ENCODE measurements at places on chromosomes 3 and 15.

GRCh38 chr3:17181413-17181907 is 296.7 kb downstream of the PLCL2 start:
- DNase-seq = no peak

GRCh38 chr15:98737159-98737558 is 88.8 kb downstream of the IGF1R start:
- DNase-seq = no peak

GRCh38 chr15:68807249-68807648 is 13.4 kb downstream of the ANP32A start:
- no peak for DNase-seq

DNA sequence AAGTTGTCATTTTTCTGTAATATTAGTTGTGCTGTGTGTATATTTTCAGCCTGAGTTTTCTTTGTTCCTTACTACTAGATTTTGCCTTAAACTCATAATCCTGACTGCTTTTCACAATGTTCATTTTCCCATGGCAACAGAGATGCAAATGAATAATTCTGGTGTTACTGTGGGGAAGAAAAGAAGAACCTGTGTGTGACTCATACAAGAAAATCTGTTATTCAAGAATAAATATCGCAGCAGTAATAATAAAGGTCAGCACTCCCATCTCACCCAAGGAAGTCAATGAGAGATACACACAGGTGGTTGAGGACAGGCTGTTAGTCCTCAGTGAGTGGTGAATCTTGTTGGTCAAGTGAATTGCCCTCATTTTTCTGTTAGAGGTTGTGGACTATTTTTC is 656.6 kb upstream of the NAALADL2 start:
- DNase-seq = no peak

- DNase-seq = peak; percentile 67
Observed at GRCh38 chr15:74725225-74725774, at the start of gene CYP1A1. Gene CYP1A1 (minus strand): TSS chr15:74725528. CDS start chr15:74723097, 2,431 bp downstream.

DNA sequence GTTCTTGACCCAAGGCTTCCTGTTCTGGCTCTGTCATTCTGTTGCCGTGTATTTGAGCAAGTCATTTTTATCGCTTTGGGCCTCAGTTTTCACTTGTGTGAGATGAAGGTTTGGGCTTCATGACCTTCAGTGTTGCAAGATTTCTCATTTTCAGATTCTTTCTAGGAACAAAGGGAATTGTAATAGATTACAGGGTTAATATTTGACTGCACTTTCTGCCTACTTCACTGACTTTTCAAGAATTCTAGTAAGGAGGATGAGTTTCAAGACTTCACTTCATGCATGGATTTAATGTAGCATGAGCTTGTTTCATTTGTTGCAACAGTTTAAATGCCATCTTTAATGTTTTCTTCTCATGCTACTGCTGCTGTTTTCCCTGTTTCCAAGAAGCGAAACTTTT is 226.5 kb downstream of the NLGN1 start:
- DNase-seq = no peak

- no peak for DNase-seq
Observed at GRCh38 chr3:160649596-160649995, 27.4 kb upstream of the ARL14 start.

DNA sequence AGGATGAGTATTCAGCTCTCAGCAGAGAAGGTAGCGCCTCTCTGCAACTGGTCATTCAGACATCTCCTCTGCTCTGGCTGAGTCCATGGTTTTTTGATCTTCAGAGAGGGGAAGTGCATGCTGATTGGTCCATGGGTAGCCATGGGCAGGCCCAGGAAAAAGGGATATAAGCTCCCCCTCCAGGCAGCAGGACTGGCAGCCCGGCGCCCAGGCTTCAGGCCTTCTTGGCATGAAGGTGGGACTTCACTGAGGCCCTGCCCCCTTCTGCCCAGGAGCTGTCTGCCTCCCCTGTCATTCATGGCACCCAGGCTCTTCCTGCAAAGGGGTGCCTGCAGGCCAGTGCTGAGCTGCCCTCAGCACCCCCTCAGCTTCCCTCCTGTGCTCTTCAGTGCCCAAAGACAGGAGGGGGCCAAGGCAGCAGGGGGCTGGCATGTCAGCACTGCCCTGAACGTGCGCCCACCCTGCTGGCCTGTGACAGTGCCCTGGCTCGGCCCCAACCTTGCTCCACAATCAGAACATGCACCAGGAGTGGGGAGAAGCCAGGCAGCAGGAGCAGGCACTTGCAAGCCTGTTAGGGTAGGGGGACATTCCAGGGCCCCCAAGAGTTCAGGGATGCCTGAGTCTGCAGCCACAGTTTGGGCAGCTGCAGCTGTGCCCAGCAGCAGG is 13.8 kb upstream of the NR1I2 start:
- no peak for DNase-seq

- DNase-seq = no peak
Observed at GRCh38 chr3:114691871-114692270, 398.0 kb downstream of the TIGIT start.

- DNase-seq = no peak
Observed at GRCh38 chr15:80572337-80572736, 122.8 kb upstream of the ABHD17C start.

DNA sequence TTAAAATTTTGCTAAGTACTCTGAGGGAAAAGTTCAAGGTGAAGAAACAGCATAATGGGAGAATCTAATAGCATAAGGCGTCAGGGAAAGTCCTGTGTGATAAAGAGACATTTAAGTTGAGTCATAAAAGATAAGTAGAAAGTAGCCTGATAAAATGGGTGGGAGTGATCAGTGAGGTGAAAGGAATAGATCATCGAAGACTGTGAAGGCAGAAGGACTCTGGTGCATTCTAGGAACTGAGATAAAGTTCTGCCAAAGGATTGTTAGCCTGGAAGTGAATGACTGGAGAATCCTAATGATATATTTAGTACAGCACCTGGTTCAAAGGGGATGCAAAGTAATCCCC is 149.9 kb downstream of the CFAP20DC start:
- no peak for DNase-seq

- peak; percentile 9 for DNase-seq
Observed at GRCh38 chr3:107794664-107795443, 272.1 kb downstream of the BBX start.

- no peak for DNase-seq
Observed at GRCh38 chr3:25120665-25121064, 307.4 kb upstream of the RARB start.

DNA sequence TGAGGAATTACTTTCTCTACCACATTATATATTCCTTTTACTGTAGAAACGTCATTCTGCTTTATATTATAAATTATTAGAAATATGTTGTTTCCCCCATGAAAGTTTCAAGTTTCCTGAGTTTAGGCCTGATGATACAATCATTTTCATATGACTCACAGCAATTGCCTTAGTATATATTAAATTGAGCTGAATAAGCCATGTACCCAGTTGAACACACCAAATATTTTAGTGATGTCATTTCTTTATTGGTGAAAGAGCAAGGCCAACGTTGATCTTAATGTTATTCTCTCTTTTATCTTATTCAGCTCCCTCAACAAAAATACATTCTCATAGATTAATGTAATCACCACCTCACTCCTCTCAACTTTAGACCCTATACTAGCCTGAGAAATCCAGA is 30.8 kb downstream of the B3GNT5 start:
- DNase-seq = no peak
